ENCODE measurements at places on chromosomes 6 and 20.

DNA sequence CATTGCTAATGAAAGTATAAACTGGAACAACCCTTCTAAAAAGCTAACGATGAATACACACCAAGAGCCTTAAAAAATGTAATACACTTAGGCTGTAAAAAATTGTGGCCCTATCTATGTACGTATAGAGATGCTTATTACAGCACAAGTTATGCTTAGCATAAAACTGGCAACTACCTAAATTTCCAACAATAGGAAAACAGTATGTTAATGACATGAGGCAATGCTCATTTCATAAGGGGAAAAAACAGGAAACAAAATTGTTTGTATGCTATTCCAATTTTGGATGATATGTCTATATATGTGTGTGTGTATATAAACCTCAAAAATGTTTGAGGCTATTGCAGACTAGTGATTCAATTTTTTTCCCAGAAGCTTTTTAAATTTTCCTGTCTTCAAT, 82.5 kb downstream of the DTNBP1 start:
- no peak for DNase-seq

GRCh38 chr6:108946695-108947094, 98.5 kb downstream of the ARMC2 start:
- DNase-seq = no peak

- DNase-seq = no peak
Measured at GRCh38 chr6:6893701-6894100, 214.1 kb upstream of the RREB1 start.

DNA sequence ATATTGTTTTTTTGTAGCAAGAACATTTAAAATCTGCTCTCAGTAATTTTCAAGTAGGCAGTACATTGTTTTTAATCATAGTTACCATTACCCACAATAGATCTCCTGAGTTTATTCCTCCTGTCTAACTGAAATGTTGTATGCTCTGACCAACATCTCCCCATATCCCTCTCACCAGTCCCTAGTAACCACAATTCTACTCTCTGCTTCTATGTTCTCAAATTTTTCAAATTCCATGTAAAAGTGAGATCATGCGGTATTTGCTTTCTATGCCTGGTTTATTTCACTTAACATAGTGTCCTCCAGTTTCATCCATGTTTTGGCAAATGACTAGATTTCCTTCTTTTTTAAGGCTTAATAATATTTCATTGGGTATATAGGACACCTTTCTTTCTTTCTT, 300.5 kb downstream of the KCNQ5 start:
- DNase-seq = no peak

- DNase-seq = no peak
Measured at GRCh38 chr6:25028328-25028727, 92.6 kb upstream of the RIPOR2 start.

DNA sequence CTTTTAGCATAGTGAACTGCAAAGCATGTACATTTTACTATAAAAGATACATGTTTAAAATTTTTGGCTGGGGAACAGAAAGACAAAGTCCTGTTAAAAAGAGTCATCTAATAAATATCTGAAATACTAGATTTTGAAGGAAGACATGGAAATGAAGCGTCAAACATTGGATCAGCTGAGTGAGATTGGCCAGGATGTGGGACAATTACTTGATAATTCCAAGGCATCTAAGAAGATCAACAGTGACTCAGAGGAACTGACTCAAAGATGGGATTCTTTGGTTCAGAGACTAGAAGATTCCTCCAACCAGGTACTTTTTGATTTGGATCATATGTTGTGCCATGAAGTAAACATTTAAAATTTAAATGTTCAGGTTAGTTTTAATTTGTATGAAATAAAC, 162.3 kb downstream of the UTRN start:
- no peak for DNase-seq

GRCh38 chr6:30641048-30641447, 5.9 kb upstream of the C6orf136 start:
- no peak for DNase-seq

DNA sequence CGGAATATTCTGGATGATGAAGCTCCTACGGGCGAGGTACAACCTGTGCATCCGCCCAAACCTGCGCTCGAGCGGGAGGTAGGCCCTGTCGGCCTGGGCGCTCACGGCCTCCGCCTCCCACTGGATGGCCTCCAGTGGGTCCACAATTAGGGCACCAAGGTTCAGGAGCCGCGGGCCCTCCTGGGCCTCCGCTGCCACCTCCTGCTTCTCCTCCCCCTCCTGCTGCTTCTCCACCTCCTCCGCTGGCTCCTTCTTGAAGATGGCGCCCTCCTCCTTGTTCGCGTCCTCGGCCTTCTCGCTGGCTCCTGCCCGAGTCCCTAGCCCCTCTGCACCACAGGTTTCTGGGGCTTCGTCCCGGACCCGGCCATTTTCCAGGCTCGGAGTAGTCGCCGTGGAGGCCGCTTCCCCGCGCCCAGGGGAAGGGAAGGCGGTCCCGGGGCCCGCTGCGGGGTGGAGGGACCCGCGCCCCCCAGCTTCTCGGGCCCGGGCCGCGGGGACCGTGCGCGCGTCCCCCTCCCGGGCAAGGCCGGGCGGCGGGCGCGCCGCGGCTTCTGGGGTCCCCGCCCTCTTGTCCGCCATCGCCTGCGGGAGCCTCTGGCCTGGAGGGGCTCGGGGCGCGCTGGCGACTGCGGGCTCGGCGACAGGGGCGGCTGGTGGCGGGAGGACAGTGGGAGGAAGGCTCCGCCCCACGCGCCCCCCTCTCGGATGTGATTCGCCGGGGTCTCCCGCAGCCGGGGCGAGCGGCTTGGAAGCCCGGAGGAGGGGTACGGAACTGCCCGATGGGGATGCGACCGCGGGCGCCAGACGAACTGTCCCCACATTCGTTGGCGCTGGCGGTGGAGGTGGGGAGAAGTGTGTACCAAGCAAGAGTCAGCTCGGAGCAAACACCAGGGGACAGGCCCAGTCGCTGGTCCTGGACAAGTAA, 17.6 kb downstream of the PLAGL2 start:
- DNase-seq = no peak

GRCh38 chr6:37302086-37302686, 44.2 kb upstream of the TMEM217 start:
- DNase-seq = no peak

GRCh38 chr6:71855406-71855805, 30.9 kb upstream of the RIMS1 start:
- DNase-seq = no peak

GRCh38 chr6:78861509-78861908, 5.8 kb upstream of the IRAK1BP1 start:
- no peak for DNase-seq

- DNase-seq = no peak
Measured at GRCh38 chr20:37670351-37670791, 23.5 kb upstream of the CTNNBL1 start.

DNA sequence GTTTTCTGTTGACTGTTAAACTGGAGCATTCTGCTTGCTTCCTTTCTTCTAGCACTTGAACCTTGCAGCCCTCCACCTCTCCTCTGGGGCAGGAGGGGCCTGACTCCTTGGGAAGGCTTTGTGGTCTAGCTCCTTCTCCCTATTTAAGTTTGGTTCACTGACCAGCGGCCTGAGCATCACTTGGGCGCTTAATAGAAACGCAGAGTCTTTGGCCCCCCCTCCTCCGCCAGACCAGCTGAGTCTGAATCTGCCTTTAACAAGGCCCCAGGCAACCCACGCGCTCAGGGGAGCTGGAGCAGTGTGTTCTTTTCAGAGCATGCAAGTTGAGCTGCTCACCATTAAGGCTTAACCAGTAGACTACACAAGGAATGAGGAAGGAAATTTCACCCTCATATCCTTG, 225.7 kb downstream of the NRN1 start:
- DNase-seq = no peak

DNA sequence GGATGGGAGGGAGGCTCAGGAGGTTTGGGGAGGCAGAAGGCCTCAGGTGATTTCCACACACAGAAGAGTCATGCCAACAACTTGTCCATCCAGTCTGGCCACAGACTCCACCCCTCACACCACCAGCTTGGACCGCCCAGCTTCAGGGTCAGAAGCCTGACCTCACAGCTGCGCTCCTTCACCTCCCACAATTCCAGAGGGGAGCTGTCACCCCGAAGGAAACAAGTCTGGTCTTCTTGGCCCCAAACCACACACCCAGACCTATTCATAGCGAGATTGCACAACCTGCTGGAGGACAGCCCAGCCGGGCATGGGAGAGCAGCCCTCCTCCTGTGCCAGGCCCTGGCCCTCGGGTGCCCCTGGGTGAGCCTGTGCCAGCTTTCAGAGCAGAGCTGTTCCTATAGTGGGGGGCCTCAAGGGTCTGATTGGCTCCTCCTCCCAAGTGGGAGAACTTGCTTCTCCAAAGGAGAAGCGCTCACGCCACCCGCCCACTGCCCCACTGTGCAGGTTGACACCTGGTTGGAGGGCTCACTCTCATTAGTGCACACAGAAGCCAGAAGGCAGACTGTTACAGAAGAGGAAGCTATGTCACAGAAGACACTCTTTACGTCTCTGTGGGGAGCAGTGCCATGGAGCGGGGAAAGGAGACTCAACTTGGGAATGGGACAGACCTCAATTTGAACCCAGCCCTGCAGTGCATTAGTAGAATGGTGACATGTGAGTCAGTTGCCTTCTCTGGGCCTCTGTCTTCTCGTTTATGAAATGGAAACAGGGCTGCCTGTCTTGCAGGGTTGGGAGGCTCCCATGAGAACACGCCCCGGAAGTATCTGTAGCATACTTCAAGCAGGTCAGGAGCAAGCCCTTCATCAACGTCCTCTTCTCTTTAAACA, 128.8 kb downstream of the FOXO3 start:
- DNase-seq = no peak

GRCh38 chr20:50399555-50399916, 110.6 kb upstream of the PTPN1 start:
- DNase-seq = no peak

DNA sequence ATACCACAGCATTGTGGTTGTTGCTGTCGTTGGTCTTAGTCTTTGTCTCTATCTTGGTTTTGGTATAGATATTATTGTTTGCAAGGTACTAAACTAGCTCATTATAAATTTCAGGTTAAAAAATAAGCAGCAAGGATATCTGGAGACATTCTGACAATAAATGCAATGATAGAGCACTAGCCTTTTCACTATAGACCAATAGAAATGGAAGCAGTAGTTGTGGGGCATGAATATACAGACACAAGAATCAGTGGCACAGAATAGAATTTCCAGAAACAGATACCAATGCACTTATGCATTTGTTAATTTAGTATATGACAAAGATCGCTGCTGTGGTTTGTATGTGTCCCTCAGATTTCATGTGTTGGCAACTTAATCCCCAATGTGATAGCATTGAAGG, 31.1 kb upstream of the CFAP206 start:
- no peak for DNase-seq

DNA sequence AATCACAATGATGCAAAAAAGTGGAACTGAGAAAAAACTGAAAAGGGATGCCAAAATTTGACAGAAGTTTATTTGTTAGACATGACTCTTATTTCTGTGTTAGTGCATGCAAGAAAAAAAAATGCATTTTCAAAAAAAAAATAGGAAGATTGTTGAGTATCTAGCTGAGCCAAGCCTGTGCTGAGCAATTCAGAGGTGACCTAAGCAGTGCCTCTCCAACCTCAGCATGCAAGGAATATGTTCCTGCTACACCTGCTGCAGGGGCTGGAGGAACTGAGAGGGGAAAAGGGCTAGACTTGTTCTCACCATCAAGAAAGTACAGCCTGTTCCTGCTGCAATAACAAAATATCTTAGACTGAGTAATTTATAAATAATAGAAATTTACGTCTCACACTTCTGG, 24.0 kb downstream of the BPIFA2 start:
- no peak for DNase-seq

DNA sequence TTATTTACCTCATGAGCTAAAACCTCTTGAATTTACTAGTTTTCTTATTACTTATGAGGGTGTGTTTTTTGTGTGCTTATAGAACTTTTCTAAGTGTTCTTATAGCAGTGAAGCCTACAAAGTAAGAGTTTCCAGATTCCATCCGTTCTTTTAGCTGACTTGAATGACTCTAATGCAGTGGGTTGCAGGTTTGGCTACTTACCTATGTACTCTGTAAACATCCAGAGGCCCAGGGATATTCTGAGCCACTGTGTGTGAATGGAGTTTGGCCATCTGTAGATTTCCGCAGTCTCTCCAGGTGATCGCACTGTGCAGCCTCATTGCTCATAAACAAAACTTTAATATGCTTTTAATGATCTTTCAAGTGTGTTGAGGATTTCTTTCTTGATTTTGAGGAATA, 157.8 kb downstream of the MYO6 start:
- DNase-seq = no peak

Measured in stimulated activated CD4-positive, alpha-beta T cell treated with anti-CD3 and anti-CD28 coated beads, Interleukin-12 subunit alpha, Interleukin-12 subunit beta, amount 100 ng/mL, for 48 hours (primary cell).